ENCODE measurements at places on chromosomes 16 and 17.

- no peak for DNase-seq
These were observed 746.4 kb downstream of the CDH11 start for GRCh38 chr16:64375391-64375980.

DNA sequence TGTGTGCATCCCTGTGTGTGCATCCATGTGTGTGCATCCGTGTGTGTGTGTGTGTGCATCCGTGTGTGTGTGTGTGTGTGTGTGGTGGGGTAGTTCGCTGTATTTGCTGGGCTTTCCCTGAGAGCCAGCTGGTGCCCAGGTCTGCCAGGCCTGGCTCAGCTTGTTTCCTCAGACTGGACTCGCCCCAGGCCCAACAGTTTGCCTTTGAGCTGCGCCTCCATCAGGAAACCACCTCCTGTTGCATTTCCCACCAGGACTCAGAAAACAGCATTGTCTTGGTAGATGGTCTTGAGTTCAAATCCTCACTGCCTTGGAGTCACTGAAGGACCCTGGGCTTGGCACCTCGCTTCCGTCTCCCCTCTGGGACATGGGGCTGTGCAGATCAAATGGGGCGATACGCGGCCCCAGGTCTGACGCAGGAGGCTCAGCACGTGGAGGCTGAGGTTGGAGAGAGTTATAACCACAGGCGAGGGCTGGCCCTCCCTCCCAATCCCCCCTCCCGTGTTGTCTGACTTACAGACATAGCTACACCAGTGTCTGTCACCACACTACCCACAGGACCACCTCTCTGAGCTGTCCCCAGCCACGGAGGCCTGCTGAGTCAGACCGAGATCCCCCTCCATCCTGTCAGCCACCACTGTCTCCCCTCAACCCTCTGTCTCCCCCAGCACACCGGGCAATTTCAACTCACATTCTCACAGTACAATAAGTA is 4.7 kb downstream of the ITGAE start:
- DNase-seq = peak; percentile 54

DNA sequence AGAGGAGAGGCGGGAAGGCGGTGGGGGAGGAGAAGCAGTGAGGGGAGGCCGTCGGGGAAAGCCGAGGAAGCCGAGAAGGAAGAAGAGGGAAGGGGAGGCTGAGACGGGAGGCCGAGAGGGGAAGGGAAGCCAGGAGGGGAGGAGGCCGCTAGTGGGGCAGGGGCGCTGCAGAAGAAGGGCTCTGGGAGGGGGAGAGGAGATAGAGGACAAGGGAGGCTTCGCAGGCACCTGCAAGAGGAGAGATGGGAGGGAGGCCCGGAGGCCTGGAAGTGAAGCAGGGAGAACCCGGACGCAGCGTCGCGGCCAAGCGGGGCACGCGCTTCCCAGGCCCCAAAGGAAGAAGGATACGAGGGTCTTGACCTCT is 2.3 kb downstream of the C17orf58 start:
- DNase-seq = no peak

DNA sequence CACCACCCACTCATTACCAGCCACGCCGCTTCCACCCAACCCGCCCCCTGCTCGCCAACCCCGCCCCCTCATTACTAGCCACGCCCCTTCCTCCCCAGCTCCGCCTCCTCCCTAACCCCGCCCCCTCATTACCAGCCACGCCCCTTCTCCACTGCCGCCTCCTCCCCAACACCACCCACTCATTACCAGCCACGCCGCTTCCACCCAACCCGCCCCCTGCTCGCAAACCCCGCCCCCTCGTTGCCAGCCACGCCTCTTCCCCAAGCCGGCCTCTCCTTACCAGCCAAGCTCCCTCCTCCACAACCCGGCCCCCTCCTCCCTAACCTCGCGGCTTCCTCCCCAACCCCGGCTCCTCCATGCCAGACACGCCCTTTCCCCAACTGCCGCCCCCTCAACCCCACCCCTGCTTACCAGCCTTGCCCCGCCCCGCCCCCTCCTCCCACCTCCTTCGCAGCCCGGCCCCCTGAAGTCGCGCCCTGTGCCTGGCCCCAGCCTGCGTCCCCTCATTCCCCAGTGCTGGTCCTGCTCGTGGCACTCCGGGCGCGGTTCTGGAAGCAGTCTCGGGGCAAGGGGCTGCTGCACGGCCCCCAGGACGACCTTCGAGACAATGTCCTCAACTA is 7.3 kb downstream of the SLC22A31 start:
- DNase-seq = no peak

GRCh38 chr17:80870401-80870800 is 121.2 kb upstream of the CHMP6 start:
- DNase-seq = no peak

DNA sequence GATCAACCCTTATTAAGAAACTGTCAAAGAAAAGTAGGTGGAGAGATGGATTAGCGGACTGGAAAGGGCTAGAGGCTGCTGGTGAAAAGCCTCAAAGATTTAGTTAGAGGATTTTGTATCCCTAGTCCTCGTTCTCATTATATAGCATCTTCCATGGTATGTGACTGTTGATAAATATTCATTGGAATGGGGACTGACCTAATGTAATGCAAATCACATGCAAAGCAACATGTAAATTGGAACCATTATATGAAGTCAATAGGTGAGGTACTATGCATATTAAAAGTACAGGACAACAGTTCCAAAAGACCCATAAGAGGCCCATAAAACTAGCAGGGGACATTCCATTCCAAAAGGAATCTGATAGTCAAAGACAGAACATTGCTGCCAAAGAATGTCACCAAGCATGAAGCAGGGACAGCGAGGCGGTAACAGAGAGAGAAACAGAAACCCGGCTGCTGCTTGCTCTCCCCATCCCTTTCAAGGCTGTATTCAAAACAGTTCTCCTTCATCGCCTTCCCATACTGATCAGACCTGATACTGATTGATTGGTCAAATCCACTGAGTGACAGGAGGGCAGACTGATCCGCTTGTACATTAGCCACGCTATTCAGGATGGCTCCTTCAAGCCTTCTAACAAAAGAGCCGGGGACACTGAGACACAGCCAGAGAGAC is 44.5 kb downstream of the SOX9 start:
- DNase-seq = no peak

DNA sequence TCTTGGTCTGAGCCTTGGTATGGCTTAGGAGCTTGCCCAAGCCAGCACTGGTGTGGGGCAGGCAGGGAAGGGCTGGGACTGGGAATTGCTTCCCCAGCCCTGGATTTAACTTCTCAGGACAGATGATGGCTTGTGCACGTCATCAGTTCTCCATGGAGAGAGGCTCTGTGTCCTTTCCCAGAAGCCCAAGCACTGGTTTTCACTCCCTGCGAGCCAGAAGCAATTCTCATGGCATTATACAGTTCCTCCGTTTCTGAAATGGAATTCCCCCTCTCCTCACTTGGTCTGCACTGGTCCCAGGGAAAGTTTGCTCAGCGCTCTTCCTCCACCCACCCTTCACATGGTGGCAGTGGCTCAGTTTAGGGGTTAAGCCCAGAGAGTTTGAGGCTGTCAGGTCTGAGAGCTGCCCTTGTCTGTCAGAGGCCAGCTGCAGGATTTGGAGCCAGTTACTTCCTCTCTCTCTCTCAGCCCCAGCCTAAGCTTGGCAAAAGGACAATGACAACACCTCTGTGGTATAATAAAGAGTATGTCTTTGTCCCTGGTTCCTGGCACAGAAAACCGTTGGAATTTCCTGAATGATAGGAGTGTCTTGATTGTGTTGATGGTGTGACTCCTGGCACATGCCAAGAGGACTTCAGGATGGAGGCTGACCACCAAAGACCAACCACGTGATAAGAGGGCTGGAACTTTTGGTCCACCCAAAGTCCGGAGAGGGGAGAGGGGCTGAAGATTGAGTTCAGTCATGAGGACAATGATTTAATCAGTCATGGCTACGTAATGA is 219.6 kb upstream of the TNRC6C start:
- no peak for DNase-seq

GRCh38 chr17:73261952-73262675 is 434 bp upstream of the CPSF4L start:
- DNase-seq = no peak

DNA sequence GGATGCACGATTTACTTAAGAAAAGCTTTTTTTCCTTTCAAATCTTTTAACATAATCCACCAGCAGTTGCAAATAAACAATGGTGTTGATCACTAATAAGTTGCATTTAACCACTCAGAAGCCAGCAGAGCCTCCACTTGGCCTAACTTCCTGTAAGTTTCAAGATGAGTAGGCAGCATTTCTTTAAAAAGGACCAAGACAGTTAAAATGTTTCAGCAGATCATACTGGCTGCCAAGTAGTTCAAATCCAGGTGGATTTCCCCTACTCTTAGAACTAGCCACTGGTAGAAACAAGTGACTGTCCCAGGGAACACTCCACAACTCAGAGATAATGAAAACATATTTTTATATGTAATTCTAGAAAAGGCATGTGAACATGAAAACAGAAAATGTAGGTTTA is 17.0 kb upstream of the RFFL start:
- DNase-seq = no peak

- peak; percentile 12 for DNase-seq
These were observed 20.4 kb downstream of the OTOA start for GRCh38 chr16:21684199-21684598.

DNA sequence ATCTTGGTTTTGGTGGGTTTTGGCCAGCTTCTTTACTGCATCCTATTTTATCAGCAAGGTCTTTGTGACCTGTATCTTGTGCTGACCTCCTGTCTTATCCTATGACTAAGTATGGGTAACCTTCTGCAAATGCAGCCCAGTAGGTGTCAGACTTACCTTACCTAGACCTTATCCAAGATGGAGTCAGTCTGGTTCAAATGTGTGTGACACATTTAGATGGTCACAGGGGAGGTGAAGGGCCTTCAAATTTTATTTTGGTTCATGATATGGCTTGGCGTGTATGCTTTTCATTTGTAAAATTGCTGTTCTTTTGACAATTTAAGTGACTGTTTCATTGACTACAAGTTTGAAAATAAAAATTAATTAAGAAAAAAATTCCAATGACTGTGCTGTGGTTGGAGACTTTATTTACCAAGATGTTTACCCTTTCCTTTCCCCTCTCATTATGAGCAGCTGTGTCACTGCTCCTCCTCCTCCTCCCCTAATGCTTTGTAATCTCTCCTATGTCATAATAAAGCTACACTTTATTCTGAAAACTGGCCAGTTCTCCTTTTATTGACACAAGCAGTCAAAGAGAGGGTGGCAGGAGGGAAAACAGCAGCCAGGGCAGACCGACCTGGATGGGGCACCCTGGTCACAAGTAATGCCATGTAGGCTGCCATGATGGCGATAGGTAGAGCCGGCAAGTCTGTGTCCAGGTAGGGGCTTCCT is 49.4 kb downstream of the TNFRSF13B start:
- DNase-seq = no peak

GRCh38 chr17:34249478-34249877 is 5.6 kb upstream of the CCL2 start:
- DNase-seq = no peak

- no peak for DNase-seq
These were observed 13.7 kb downstream of the ACSM1 start for GRCh38 chr16:20683812-20684211.

GRCh38 chr17:40103071-40103661 is 2.8 kb upstream of the NR1D1 start:
- DNase-seq = no peak

DNA sequence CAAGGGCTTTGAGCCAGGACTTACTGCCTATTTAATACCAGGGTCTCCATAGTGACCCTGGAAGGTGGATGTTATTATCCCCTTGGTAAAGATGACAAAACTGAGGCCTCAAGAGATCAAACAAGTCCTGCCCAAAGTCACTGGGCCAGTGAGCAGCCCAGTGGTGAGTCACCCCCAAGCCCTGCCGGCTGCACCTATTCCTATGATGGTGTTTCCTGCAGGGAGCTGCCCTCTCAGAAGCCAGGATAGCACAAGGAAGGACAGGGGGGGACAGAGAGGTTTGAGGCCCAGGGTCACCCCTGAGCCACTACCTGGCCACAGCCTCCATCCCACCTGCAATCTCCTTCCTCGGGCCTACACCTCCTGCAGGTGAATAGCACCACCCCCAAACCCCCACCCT is 90.9 kb downstream of the SDK2 start:
- DNase-seq = no peak

- no peak for DNase-seq
These were observed 11.3 kb downstream of the DHX38 start for GRCh38 chr16:72104905-72105304.

- DNase-seq = no peak
These were observed 108.4 kb upstream of the ZKSCAN2 start for GRCh38 chr16:25366078-25366477.

- DNase-seq = no peak
These were observed 40.1 kb downstream of the RANBP10 start for GRCh38 chr16:67766291-67766690.

GRCh38 chr16:79848719-79849118 is 248.2 kb upstream of the MAF start:
- no peak for DNase-seq

DNA sequence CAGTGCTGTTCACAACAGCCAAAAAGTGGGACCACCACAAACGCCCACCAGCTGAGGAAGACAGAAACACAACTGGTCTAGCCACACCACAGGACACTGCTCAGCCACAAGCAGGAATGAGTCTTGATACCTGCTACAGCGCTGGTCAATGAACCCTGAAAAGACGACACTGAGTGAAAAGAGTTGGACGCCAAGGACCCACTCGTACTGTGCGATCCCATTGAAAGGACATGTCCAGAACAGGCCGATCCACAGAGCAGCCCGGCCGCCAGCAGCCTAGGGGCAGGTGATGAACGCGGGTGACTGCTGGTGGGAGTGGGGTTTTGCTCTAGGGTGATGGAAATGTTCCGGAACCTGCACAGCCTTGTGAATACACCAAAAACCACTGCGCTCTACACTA is 10.6 kb upstream of the SLC38A8 start:
- no peak for DNase-seq

GRCh38 chr17:49518346-49519078 is 23.4 kb downstream of the NGFR start:
- no peak for DNase-seq

DNA sequence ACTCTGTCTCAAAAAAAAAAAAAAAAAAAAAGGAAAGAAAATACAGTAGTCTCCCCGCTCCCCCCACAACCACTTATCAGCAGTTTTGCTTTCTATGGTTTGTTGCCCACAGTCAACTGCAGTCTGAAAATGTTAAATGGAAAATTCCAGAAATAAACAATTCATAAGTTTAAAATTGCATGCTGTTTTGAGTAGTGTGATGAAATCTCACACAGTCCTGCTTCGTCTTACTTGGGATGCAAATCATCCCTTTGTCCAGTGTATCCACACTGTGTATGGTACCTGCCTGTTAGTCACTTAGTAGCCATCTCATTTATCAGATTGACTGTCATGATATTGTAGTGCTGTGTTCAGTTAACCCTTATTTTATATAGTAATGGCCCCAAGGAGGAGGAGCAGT is 41.5 kb downstream of the NF1 start:
- no peak for DNase-seq

DNA sequence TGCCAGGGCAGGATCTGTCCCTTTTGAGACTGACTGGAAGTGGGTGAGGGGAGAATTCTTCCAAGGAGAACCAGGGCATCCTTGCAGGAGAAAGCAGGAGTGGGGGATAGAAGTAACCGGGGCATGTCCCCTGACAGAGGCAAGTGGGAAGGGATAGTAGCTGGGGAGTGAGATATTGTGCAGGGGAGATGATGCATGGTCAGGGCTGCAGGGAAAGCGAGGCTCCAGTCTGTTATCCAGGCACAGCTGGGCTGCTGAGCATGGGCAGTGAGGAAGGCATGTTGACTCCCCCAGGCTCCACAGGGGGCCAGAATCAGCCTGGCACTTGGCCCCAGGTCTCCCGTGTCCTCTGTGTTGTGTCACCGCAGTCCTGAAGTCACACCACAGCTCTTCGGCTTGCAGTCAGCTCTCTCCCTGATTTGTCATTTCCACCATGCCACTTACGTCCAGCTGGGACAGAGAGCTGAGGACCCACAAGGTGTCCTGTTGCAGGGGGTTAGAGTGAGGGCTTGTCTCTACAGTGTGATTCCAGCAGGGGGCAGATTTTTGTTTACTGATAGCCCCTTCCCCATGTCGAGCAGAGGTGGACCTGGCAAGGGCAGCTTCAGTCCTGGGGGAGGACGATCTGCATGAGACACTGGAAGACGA is 40.9 kb downstream of the B9D1 start:
- no peak for DNase-seq
